Bronchial smooth muscle cell (primary cell): ENCODE measurements at places on chromosomes 6 and 20. TPM values are rescaled to one million over a fixed set of nuclear protein-coding genes. Genes with fewer than 3 reads are reported as not detected.

HFE gene
- 13.1 and 14.5 TPM in 2 replicates for total RNA-seq

MYMX gene
- not detected in 2 replicates for total RNA-seq

GLP1R gene
- total RNA-seq, result not detected in 2 replicates

TPD52L2 gene
- 95.0 and 133 TPM in 2 replicates for total RNA-seq

CST5 gene
- not detected in 2 replicates for total RNA-seq

ERVFRD-1 gene
- total RNA-seq, result not detected in 2 replicates

GABRR2 gene
- 0.16 and 0.52 TPM in 2 replicates for total RNA-seq

PROKR2 gene
- not detected in 2 replicates for total RNA-seq

SMOC2 gene
- total RNA-seq, result not detected in 2 replicates

SDC4 gene
- total RNA-seq, result 78.1 and 98.7 TPM in 2 replicates

OPN5 gene
- under 0.01 TPM in 2 replicates for total RNA-seq

COX4I2 gene
- total RNA-seq, result 0.43 TPM in 1 of 2 replicates, not detected in the other

ARMC12 gene
- total RNA-seq, result 0.32 and 0.60 TPM in 2 replicates

BCAS4 gene
- 11.0 and 15.5 TPM in 2 replicates for total RNA-seq

PPP1R3D gene
- total RNA-seq, result 3.7 and 5.2 TPM in 2 replicates

ME1 gene
- 9.1 and 15.1 TPM in 2 replicates for total RNA-seq

MTFR2 gene
- total RNA-seq, result 0.16 and 1.0 TPM in 2 replicates

FRS3 gene
- total RNA-seq, result 1.3 and 2.2 TPM in 2 replicates

SLC17A1 gene
- not detected in 2 replicates for total RNA-seq

TTLL9 gene
- total RNA-seq, result 0.16 TPM in 1 of 2 replicates, not detected in the other

TRIM15 gene
- total RNA-seq, result not detected in 2 replicates

NKAPL gene
- 0.26 and 2.0 TPM in 2 replicates for total RNA-seq

ANGPT4 gene
- not detected in 2 replicates for total RNA-seq

HLA-DMB gene
- total RNA-seq, result 0.09 and 0.79 TPM in 2 replicates

TRIM40 gene
- total RNA-seq, result not detected in 2 replicates

RCAN2 gene
- total RNA-seq, result 0.09 and 1.6 TPM in 2 replicates

FAM135A gene
- total RNA-seq, result 4.9 and 6.6 TPM in 2 replicates

ATP9A gene
- total RNA-seq, result 38.3 and 64.9 TPM in 2 replicates

TCF21 gene
- 36.7 and 42.6 TPM in 2 replicates for total RNA-seq

EYS gene
- total RNA-seq, result under 0.01 TPM in 1 of 2 replicates, not detected in the other

PTCRA gene
- total RNA-seq, result not detected in 2 replicates

ABT1 gene
- total RNA-seq, result 11.8 and 12.0 TPM in 2 replicates

KCNQ2 gene
- total RNA-seq, result not detected in 2 replicates

BLCAP gene
- total RNA-seq, result 22.7 and 33.7 TPM in 2 replicates

PNLDC1 gene
- 2.0 TPM in 1 of 2 replicates, not detected in the other for total RNA-seq

UBE2C gene
- 1.9 and 3.9 TPM in 2 replicates for total RNA-seq

PTK7 gene
- total RNA-seq, result 56.9 and 151 TPM in 2 replicates

UNC5CL gene
- under 0.01 and 0.26 TPM in 2 replicates for total RNA-seq

OR2H1 gene
- total RNA-seq, result not detected in 2 replicates

SLC16A10 gene
- total RNA-seq, result not detected in 2 replicates

MAP7 gene
- 0.95 and 2.7 TPM in 2 replicates for total RNA-seq

XKR7 gene
- not detected in 2 replicates for total RNA-seq

ARFGEF3 gene
- under 0.01 TPM in 2 replicates for total RNA-seq

E2F3 gene
- total RNA-seq, result 1.5 and 1.9 TPM in 2 replicates

HLA-DRB5 gene
- total RNA-seq, result not detected in 2 replicates

KPNA5 gene
- total RNA-seq, result 6.0 and 8.2 TPM in 2 replicates

HMGCLL1 gene
- total RNA-seq, result 0.47 TPM in 1 of 2 replicates, not detected in the other
